Stimulated activated CD8-positive, alpha-beta memory T cell treated with anti-CD3 and anti-CD28 coated beads, Interleukin-4, amount 100 ng/mL, for 1 hour (primary cell): ENCODE measurements at places on chromosomes 2 and 18.

- no peak for DNase-seq
Measured at GRCh38 chr2:42211291-42211690, 42.1 kb downstream of the EML4 start.

GRCh38 chr2:106189764-106190468 lies 4.2 kb downstream of the UXS1 start:
- no peak for DNase-seq

DNA sequence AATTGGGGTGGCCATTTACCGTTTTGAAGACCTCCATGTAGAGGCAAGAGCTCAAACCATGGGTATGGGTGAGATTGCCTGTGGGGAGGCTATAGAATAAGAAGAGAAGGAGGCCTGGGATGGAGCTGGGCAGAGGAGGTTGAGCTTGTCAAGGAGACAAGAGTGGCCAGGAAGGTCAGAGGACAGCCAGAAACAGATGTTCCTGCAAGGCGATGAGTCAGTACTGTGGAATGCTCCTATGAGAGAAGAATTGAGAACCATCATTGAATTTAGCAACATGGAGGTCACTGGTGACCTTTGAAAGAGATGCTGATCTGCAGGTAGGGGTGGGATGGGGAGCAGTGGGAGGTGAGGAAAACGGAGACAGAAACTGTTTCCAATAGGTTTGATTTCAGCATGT lies 3.5 kb downstream of the ACSL3 start:
- no peak for DNase-seq

GRCh38 chr18:248053-248452 lies 19.8 kb downstream of the THOC1 start:
- DNase-seq, result no peak
